Choroid plexus epithelial cell (primary cell): ENCODE measurements at places on chromosomes 4 and X.
A peak's percentile ranks its signal among the peaks of the same experiment; 100 is the strongest.

- no peak for DNase-seq
Measured at GRCh38 chrX:21855937-21856415, at the start of gene YY2. Gene YY2 (plus strand): TSS chrX:21855987. CDS start chrX:21856485, 498 bp downstream.

GRCh38 chr4:74413265-74413664, 31.7 kb upstream of the AREG start:
- DNase-seq = no peak

- no peak for DNase-seq
Measured at GRCh38 chrX:46279214-46279924, 265.9 kb downstream of the ZNF674 start.

GRCh38 chr4:132383571-132384199, 765.4 kb upstream of the PCDH10 start:
- peak; percentile 14 for DNase-seq
